ENCODE measurements at places on chromosomes 2 and 18.

- DNase-seq, result no peak
Measured at GRCh38 chr2:181626671-181627070, 30.2 kb downstream of the CERKL start.

DNA sequence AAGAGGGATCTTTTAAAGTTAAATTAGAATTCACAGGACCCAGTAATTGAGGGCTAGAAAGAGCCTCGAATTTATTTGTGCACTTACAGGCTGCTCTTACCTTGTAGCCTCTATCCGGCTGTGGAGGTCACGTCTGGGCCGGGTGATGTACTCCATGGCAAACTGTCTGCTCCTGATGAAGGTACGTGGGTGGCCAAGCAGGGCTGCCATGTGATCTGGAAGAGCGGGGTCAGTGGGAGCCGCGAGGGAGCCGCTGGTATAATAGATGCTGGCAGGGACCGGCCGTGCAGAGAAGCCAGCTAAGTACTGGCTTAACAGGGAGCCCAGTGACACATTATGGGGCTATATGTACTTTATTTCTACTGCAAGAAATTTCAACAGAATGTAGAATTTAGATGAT lies 59.2 kb downstream of the ADI1 start:
- DNase-seq, result no peak

- no peak for DNase-seq
Measured at GRCh38 chr2:200376513-200377354, 70.2 kb downstream of the SPATS2L start.

- no peak for DNase-seq
Measured at GRCh38 chr2:205473791-205474190, 208.5 kb upstream of the NRP2 start.

DNA sequence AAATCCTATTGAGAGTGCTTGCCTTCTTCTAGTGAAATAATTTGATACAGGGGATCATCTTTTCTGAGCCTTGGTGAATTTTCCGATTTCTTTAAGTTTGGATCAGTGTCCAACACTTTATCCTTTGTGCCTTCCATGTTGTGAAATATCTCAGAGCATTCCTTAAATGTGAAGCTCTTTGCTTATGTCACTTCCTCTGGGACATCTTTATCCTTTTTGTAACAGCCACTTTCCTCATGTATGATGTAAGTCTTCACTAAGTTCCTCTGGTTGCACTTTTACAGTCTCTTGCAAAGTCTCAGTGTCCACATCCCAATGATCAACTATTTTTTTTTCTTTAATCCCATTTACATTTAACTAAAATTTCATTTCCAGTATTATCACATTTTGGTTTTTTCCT lies 254.2 kb downstream of the EN1 start:
- DNase-seq, result no peak

GRCh38 chr2:33336036-33336625 lies 140.3 kb upstream of the RASGRP3 start:
- no peak for DNase-seq

- no peak for DNase-seq
Measured at GRCh38 chr2:58594175-58594574, 353.1 kb upstream of the FANCL start.

- DNase-seq, result no peak
Measured at GRCh38 chr18:4236940-4237663, 218.0 kb downstream of the DLGAP1 start.

- DNase-seq, result no peak
Measured at GRCh38 chr2:109457794-109458193, 156.0 kb downstream of the SEPTIN10 start.

DNA sequence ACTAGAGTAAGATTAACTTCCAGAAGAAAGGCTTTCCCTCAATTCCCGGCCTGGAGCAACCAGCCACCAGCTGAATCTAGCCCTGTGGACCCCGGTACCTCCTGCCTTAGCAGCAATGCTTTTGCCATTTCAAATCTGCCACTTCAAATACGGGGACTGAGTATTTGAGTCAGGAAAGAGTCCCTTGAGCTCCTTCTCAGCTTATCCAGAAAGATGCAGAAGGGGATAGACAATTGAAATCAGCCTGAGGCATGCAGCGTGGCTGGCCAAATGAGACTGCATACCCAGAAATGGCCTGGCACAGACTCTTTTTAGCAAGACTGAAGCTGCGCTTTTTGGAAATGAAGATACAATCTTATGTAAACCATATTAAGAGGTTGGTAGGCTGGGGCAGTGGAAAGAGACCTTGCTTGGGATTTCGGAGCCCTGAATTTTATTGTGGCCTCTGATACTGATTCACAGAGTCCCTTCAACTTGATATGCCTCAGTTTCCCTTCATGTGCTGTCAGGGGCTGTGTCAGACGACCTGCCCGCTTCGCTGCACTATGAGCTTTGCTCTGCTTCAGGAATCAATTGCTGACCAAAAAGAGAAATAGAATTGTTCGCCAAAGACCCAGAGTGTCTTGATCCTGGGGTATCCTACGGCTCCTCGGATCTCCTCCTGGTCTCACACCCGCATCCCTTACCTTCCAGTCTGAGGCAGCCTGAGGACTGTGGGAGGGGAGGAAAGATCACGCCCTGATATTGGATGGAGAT lies 1.0 kb downstream of the MATN3 start:
- no peak for DNase-seq

DNA sequence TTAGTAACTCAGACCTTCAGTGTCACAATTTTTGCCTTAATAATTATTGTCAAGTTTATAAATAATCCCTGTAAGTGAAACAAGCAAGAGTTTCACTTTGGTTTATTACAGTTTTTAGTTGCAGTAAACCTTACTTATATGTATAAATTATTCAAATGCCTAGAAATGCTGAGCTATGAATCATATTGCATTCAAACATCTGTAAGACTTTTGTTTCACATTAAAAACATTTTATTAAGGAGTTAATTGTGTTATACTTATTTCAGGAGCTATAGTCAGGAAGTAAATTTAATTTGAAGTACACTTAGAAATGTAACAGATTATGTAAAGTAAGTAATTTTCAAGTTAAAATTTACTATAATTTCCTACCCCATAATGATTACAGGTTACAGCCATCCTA lies 3.9 kb upstream of the ETAA1 start:
- DNase-seq, result no peak

GRCh38 chr18:9177031-9177430 lies 40.5 kb downstream of the ANKRD12 start:
- no peak for DNase-seq

DNA sequence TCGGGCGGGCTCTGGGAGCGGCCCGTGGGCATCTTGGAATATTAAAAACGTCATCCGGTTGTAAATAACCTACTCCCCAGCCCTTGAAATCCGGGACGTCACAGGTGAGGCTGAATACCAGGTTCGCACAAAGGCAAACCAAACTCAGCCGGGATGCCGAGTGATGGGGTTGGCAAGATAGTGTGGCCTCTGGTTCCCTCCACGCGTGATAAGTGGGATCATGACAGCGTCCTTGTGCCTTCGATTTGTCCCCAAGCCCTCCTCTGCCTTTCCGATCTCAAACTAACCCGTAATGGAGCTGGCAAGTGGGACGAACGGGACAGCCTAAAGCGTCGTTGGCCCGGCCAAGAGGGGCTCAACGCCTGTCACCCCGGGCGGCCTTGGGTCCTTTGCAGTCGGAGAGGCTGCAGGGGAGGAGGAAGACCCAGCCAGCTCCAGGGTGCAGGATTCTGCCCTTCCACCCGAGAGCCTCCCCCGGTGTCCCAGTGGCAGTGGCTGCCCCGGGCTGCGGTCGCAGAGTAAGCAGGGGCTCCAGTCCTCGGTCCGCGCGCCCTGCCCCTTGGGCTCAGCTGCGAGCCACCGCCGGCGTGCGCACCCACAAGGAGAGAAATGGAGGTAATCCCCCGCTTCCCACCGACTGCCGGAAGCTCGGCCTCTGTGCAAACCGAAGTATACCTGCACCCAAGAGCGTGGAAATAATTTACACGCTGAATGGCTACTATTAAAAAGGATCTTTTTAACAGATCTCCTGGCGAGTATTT lies 13.4 kb upstream of the PAX3 start:
- no peak for DNase-seq

DNA sequence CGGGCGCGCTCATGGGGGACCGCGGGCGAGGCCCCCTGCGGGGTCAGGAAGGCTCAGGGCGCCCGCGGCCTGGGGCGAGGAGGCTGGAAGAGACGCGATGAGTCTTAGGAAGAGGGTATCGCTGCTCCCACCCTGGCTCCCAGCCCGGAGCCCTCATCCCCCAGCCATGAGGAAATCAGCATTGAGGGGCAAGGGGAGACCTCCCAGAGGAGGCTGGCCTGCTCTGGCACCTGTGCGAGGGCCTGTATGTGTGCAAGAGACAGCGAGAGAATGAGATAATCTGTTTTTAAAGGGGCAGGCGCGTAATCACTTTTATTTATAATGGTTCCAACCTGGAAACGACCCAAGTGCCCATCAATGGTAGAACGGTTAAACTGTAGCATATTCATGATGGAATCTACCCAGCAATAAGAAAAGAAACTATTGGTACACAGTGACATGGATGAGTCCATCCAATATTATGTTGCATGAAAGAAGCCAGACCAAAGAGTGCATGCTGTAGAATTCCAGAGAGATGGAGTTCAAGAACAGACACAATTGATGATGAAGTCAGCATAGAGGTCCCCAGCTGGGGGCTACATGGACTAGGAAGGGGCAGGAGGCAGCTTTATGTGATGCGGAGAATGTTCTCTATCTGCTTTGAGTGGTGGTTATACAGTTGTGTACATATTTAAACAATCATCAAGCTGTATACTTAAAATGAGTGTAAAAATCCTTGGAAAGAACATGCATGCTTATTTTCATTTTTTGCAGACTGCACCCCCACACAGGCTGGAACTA lies 14.4 kb downstream of the FBXO41 start:
- no peak for DNase-seq

- no peak for DNase-seq
Measured at GRCh38 chr2:105514576-105514975, 115.7 kb upstream of the FHL2 start.

DNA sequence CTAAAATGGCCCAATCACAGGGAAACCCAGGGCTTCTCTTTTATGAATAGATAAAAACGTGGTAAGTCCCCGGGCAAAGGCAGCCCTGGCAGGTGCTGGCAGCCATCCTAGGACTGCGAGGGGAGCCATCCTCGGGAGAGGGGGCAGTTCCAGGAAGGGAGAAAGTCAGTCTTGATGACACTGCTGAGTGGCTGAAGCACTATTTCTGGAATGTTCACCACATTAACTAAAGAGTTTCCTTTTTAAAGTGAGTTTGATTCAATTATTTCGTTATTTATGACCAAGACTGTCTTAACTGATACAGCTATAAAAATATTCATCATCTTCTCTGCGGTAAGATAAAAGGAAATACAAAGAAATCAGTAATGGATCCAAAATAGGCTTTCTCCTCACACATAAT lies 20.4 kb downstream of the TTR start:
- no peak for DNase-seq

DNA sequence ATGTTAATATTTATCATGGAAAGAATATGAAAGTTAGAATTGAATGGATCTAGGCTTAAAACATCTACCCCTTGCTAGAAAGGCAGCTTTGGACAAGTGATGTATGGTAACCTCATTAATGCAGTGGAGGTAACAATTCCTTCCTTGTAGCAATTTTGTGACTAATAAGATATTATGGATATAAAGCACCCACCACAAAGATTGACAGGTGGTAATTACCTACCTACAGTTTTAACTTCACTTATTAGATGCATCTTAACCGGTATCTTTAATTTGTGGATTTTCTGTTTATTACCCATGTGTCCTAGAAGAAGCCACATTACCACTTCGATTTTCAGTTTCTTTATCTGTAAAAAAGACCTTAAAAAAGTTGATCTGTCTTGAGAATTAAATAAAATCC lies 367.0 kb downstream of the DSC3 start:
- DNase-seq, result no peak

DNA sequence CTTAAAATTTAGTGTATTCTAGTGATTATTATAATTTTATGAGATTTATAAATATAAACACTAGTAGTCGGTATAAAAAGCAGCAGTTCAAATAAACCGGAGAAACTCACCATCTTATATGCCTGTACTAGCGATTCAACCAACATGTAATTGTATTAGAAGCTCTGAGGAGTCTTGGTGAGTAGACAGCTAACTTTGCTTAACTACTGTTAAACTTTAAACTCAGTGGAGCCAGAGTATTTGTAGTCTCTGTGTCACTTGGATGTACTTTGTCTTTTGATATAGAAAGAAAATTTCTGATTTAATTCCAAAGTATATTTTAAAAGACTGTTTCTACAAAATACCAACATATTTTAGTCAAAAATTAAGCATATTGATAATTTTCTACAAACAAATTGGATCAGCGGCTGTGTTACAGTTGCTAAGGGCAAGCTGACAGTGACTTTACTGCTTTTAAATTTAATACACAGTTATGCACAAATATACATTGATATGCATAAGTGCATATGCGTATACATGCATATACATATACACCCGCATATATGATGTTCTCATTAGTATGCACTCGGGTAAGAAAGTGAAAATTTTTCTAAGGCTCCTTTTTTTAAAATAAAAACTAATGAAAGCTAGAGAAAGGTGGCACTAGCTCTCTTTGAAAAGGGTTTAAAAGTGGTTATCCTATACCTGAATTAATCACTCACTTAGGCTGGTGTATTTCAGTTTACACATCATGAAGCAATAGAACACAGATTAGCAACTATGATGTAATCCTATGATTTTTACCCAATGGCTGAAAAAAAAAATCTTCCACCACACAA lies 374.5 kb downstream of the NCKAP5 start:
- DNase-seq, result no peak

GRCh38 chr2:112910219-112910618 lies 746 bp upstream of the IL37 start:
- DNase-seq, result no peak
